Iris pigment epithelial cell (primary cell): ENCODE measurements at places on chromosomes 7 and 10.
A peak's percentile ranks its signal among the peaks of the same experiment; 100 is the strongest.

DNA sequence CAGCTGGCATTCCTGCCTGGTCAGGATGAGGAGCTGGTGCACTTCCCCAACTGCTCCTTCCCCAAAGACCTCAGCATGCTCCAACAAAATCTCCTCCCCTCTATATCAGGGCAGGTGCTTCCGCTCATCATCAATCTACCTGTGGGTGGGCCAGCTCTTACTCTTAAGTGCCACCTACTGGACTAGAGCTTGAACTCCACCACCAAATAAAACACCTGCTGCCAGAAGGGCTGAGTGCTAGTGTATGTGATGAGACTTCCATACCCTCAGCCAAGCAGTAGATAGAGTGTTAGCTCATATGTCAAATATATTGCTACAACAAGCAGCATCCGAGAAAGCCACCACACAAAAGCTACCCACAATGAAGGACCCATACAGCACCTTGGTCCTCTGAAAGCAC lies 264.3 kb downstream of the RNLS start:
- DNase-seq = peak; percentile 2

- DNase-seq = no peak
These were observed 158.9 kb downstream of the RTKN2 start for GRCh38 chr10:62109587-62110293.

DNA sequence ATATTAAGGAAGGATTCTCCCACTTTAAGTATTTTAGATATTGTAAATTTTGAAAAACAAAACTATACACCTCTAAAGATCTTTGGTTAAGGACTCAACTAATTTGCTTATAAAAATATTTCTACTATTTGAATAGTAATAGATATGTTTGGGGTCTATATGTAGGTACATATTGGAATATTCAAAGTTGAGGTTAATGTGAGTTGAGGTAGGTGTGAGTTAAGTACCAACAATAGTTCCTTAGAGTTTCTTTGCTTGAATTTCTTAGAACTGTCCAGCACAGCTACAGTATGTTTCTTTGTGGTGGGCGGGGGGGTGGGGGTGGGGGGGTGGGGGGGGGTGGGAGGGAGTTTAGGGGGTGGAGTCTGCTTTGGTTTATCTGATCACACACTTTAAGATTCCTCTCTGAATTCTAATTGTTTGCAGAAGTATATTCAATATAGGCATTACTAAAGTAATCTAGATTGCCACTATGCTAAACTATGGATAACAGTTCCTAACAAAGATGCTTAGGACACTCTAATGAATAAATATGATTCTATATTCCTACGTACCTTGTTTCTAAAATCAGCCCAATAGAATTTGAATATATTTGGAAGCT lies 2.1 kb downstream of the GRM3 start:
- no peak for DNase-seq

DNA sequence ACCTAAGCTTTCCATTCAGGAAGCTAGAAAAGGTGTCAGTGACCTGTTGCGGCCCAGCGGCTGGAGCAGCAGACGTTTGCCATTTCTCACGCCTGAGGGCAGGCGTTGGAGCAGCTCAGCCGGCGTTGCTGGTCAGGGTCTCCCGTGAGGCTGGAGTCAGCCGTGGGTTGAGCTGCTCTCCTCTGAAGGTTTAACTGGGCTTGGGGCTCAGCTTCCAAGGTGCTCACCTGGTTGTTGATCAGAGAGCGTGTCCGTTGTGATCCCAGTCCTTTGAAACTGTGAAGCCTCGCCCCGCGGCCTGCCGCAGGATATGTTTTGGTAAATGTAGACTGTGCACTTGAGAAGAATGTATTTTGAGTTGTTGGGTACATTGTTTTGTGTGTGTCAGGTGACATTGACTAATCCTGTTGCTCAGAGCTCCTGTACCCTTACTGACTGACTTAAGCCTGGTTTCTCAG lies 20.6 kb upstream of the PWWP2B start:
- no peak for DNase-seq

GRCh38 chr7:2567679-2568278 lies 9.0 kb downstream of the IQCE start:
- peak; percentile 36 for DNase-seq

DNA sequence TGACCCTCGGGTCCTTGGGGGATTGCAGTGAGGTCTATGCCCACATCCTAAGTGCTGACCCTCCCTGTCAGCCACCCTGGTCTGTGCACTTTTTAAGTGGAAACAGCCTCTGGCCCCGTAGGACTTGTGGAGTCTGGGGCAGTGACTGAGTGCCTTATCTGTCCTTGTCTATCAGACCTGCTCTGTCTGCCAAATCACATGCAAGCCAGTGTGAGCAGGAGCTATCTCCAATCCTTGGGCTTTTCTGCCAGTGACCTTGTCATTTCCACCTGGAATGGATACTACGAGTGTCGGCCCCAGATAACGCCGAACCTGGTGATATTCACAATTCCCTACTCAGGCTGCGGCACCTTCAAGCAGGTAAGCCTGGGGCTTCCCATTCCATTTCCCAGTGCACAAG lies 62.7 kb downstream of the C10orf120 start:
- DNase-seq = no peak

DNA sequence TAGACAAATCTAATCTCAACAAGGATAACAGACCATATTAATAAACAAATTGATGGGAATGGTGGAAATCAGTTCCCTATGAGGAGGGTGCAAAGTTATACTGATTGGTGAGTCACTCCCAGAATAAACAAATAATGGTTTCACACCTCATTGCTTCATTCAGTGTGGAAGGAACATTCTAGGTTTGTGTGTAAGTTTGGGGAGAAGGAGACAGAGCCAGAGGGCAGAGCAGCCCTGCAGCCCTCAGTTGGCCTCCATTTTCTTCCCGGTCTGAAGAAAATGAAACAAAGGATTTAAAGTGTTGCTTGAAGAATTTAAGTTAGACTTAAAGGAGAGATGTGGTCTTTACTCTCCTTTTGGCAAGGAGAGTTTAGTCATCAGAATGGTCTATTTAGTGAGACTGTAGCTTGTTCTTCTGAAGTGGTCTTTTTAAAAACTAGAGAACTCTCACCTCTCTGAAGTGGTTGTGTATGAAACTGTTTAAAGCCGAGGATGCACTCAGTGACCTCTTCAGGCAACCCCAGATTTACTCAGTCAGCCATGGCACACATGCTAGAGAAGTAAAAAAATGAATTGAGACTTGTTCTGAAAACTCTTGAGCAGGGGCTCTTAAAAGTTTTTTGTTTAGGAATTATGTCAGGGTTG lies 27.2 kb downstream of the IKZF1 start:
- no peak for DNase-seq

- no peak for DNase-seq
These were observed 9.8 kb upstream of the PAX2 start for GRCh38 chr10:100735337-100736143.

DNA sequence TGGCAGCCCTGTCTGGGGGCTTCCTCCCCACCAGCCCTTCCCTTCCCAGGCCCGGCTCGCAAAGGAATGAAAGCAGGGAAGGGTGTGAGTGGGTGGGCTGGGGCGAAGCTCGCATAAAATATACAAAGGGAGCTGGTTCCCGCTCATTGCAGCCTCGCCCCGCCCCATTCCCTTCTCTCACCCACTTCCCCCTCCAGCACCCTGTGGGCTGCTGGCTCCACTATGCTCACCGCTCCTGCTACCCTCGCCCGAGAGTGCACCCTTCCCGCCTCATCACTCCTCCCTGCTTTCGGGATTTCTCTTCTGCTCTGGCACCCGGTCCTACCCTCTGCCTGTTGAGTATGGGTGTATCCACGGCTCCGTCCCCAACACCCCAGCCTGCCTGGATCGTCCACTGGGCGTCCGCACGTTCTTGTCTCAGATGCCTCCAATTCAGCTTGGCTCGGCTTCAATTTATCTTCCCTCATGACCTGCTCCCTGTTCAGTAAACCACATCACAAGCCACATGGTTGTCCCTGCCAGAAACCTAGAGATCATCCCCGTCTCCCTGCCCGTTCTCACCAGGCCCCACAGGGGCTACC lies 14.4 kb upstream of the TTYH3 start:
- no peak for DNase-seq

DNA sequence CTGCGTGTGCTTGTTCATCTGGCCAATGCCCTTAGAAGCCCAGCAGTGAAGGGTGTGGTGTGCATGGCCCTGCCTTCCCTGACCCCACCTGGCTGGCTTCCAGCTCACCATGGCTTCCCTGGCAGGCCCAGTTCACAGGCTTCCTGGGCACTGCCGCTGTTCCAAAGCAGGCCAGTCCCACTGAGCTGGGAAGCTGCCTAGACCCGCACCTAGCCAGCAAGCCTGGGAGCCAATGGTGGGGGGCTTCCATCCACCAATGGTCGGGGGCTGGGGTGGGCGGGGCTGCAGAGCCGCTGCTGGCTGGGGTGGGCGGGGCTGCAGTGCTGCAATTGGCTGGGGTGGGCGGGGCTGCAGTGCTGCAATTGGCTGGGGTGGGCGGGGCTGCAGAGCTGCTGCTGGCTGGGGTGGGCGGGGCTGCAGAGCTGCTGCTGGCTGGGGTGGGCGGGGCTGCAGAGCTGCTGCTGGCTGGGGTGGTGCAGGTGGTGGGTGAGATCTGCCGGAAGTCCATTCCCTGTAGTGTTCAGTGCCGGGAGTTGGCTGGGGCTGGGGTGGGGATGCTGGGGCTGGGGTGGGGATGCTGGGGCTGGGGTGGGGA lies 12.4 kb downstream of the CALY start:
- DNase-seq = peak; percentile 66

- DNase-seq = peak; percentile 65
These were observed 196.8 kb downstream of the RNLS start for GRCh38 chr10:88386204-88386788.

- no peak for DNase-seq
These were observed 59.3 kb upstream of the PLXDC2 start for GRCh38 chr10:19756919-19757318.

- no peak for DNase-seq
These were observed 76.9 kb upstream of the KMT2C start for GRCh38 chr7:152512706-152513105.

DNA sequence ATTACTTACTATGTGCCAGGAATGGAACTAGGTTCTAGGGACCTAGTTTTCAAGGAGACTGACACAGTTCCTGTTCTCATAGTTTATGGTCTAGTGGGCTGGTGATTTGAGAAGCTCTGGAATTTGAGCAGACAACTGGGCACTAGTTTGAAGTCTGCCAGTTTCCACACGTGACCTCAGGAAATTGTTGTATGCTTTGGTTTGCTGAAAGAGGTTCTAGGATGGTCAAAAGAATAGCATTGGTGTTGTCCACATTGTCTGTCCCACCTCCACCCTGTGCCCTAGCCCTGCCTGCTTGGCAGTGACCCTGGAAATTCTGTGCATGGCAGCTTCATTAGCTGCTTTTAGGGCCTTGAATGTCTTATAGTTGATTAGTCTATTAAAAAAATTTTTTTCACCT lies 28.7 kb downstream of the GBF1 start:
- no peak for DNase-seq
